ENCODE measurements at places on chromosomes 16 and 17.

DNA sequence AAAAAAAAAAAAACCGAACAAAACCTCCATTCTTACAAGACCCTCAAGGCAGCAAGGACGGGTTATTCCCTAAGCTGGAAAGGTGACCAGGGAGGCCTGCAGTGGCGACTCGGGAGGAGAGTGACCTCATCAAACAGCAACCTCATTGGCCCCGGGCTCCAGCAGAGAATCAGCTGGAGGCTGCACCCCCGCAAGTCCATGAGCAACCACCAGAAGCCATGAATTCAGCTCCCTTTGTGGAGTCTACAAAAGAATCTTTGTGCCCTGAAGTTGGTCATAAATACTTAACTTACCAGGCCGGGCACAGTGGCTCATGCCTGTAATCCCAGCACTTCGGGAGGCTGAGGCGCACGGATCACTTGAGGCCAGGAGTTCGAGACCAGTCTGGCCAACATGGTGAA lies 80.9 kb upstream of the CREBBP start:
- no peak for DNase-seq

- no peak for DNase-seq
These were observed 250.7 kb downstream of the NTN1 start for GRCh38 chr17:9271989-9272388.

GRCh38 chr16:35210681-35211433 lies 1751.4 kb downstream of the TP53TG3F start:
- DNase-seq: no peak

GRCh38 chr17:31527606-31528005 lies 136.1 kb downstream of the RAB11FIP4 start:
- no peak for DNase-seq

DNA sequence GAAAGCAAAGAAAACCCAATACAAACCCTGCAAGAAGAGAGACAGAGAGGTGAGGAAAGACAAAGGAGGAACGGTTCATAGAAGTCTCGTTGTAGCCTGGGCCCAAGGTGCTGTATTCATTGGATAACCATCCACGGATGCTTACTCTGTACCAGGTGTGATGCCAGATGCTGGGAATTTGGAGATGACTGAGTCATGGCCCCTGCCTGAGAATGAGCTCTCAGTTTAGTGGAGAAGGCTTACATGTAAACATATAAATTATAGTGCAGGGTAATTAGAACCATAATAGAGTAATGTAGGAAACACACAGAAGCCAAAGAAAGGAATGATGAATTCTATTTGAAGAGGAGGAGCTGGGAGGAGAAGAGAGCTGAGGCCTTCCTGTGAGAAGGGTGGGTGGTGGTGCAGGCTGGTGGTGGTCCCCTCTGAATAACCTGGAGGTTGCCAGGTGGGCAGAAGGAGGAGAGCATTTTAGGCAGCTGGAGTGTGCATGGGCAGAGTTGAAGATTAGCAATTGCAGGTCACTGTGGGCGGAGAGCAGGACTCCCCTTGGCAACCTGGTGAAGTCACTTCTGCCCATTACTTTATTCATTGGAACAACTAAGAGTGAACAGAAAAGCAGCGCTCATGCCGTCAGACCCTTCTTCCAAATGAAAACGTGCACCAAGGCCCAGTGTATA lies 7.7 kb upstream of the ZG16 start:
- no peak for DNase-seq

DNA sequence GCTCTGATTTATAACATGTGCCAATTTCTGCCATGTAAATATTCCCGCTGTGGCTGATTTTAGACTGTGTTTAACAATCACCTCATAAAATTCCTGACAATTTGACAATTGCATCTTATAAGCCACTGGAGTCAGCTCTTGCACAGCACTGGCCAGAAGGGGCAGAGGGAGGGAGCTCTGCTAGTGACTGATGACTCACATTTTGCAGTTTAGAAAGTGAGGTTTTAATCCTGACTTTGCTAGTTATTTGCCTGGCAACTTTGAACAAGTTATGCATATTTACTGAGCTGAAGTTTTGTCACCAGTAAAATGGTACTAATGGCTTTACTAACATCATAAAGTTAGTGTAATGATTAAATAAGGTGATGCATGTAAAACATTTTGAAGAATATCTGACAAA lies 452.3 kb downstream of the CNTNAP4 start:
- no peak for DNase-seq

GRCh38 chr16:5010576-5011329 lies 23.0 kb downstream of the NAGPA start:
- no peak for DNase-seq

GRCh38 chr17:41769346-41769862 lies 17.1 kb downstream of the JUP start:
- no peak for DNase-seq

DNA sequence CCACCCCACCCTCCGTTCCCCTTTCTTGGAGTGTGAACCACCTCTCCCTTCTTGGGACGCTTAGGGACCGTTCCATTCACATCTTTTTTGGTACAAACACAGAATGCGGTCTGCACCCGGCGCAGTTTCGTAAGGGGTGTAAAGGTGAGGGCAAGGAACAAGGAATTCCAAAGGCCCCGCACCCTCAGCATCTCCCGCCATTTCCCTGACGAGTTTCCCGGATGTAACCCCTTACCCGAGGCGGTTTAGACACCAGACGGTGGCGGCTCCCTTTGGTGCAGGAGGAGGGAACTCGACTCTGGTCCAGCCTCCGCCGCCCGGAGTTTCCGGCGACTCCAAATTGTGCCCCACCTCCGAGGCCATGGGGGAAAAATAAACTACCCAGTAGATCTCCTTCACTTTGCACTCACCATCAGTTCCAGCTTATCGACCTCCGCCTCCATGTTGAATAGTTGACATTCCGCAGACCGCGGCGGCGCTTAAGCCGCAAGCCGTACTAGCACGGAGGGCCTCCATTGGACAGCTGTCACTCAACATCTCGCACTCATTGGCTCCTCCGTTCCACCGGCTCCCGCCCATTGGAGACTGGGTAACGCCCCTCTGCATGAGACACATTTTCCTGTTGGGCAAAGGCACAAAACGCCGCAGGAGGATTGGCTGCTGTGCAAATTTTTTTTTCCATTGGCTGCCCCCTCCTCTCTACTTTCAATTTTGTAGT lies at the start of gene SKA2:
Gene SKA2, minus strand, starts transcription at position 466 of the 718 bp plus-strand sequence. Its CDS starts 23 bp downstream, at position 443.
- peak; percentile 99 for DNase-seq

- no peak for DNase-seq
These were observed 20.3 kb downstream of the COX4I1 start for GRCh38 chr16:85819771-85820170.

GRCh38 chr16:66036184-66036583 lies 330.3 kb upstream of the CDH5 start:
- DNase-seq: no peak

GRCh38 chr17:62882878-62883277 lies 74.8 kb upstream of the MARCHF10 start:
- no peak for DNase-seq

GRCh38 chr17:5096731-5097100 lies 15.0 kb downstream of the ZNF232 start:
- no peak for DNase-seq

DNA sequence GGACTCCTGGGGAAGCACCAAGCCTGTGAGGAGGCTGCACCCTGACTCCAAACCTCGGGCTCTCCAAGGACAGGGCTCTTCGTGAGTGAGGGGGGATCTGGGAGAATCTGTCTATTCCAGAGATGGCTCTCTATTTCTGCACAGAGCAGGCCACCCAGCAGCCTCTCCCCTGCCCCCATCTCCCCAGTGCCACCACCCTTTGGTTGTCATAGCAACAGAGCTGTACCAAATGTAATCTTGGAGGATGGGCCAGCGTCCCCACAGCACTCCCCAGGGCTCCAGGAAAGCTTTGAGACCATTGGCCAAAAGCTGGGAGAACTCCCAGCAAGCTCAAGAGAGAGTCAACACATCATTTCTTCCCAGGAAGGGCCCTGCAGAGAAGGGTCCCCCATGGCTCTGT lies 49.3 kb downstream of the ABCC12 start:
- no peak for DNase-seq

DNA sequence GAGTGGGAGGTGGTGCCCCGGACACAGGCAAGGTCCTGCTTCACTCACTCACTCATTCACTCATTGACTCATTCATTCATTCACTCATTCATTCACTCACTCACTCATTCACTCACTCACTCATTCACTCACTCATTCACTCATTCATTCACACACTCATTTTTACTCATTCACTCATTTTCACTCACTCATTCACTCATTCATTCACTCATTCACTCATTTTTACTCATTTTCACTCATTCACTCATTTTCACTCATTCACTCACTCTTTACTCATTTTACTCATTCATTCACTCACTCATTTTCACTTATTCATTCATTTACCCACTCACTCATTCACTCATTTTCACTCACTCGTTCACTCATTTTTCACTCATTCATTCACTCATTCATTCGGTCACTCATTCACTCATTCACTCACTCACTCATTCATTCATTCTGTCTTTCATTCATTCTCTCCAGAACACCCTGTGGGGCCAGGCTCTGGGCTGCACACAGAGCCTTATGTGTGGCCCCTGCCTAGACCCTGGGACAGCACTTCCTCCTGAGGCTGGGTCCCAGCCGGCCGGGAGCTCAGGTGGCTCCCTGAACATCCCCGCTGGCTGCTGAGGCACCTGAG lies 9.2 kb downstream of the RPUSD1 start:
- DNase-seq: no peak

DNA sequence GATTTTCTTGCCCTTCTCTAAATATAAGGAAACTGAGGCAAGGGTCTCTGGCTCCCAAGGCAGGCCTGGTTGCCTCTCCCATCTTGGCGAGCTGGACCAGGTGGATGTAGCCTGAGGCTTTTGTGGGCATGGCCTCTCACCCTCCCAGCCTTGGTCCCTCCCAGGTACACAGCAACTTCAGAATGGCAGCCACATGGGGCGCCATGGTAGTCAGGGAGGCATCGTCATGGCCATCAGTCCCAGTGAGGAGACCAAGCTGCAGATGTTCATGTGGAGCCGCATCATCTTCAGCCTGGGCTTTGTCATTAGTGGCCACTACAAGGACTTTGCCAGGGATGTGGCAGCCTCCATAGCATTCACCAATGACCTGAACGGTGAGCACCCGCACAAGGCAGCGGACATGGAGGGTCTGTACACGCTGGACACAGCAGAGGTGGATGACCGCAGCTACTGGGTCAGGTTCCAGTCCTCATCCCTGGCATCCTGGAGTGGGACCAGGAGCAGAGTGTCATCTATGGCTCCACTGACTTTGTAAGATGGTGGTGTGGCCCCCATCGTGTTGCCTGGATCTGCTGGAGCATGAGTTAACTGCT lies 165.8 kb upstream of the ZNF267 start:
- no peak for DNase-seq

GRCh38 chr17:21034340-21035235 lies 8.2 kb downstream of the USP22 start:
- no peak for DNase-seq

GRCh38 chr17:42992872-42993271 lies 5.3 kb upstream of the RPL27 start:
- DNase-seq: no peak

- no peak for DNase-seq
These were observed 21.0 kb upstream of the FMNL1 start for GRCh38 chr17:45200701-45201100.

GRCh38 chr17:10107316-10108165 lies 90.9 kb downstream of the GAS7 start:
- no peak for DNase-seq

DNA sequence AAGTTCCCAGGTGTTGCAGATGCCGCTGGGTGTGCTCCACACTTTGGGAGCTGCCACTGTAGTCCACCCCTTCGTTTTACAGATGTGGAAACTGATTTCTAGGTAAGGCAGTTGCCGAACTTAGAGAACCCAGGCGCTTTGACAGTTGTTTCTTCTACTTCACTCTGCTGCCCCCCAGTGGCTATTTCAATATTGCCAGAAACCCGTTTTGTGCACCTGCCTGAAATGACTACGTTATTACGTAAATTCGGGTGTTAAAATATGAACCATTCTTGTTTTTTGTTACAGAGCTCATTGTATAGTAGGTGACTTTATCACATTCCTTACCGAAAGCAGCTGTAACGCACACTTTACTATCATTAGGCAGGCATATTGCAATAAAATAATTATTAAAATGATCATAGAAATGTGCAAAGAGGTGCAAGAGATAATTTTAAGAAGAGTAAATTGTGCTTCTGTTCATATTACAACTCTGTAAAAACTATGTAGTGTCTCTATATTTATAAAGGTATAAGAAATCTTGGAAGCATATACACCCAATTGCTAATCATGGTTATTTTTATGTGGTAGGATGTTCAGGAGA lies 44.9 kb downstream of the OTOA start:
- no peak for DNase-seq

DNA sequence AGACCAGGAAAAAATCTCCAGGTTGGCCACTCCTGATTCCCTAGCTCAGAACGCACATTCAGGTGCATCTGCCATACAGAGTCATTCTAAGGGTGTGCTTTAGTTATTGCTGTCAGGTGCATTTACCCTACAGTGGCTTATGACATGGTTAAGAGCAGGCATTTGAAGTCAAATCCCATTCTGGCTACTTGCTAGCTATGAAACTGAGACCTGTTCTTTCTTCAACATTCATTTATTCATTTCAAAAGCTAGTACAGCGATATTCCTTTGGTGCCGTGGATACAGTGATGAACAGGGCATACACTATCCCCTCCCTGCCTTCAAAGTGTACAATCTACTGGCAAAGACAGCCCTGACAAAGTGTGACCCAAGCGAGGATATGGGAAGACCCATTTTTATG lies 508.3 kb downstream of the NPIPA7 start:
- DNase-seq: peak; percentile 46

DNA sequence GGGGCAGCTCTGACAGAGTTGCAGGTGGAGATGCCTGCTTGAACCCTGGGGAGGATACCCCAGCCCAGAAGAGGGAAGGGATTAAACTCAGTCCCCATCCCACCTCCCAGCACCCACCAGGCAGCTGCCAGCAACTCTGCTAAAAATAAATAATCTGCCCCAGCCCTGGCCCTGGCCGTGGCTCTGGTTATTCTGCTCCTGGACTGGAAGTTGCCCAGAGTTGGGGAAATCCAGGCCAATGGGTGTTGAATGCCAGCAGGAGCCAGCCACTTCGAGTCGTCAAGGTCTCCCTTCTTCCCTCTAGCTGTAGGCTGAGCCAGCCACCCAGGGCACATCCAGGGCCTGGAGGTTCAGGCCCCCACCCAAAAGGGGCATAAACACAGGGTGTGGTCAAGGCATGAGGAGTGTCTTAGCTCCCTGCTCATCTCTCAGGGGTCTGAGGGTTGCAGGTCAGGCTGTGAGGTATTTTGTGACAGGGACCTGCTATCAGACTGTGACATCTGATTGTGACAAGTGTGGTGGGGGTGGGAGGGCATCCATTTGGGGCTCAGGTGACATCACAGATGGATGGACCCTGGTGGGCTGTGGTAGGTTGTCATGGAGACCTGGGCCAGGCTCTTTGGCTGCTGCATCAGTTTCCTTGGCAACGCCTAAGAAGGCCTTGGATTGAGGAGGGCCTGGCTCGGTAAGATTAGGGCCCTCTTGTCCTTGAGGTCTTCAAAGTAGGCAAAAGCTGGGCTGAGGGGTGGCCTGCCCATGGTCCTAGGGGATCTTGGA lies 1.0 kb upstream of the RRAD start:
- no peak for DNase-seq

Measured in osteocyte (in vitro differentiated cells).